ENCODE measurements at places on chromosomes 7 and 10.
A peak's percentile ranks its signal among the peaks of the same experiment; 100 is the strongest.

DNA sequence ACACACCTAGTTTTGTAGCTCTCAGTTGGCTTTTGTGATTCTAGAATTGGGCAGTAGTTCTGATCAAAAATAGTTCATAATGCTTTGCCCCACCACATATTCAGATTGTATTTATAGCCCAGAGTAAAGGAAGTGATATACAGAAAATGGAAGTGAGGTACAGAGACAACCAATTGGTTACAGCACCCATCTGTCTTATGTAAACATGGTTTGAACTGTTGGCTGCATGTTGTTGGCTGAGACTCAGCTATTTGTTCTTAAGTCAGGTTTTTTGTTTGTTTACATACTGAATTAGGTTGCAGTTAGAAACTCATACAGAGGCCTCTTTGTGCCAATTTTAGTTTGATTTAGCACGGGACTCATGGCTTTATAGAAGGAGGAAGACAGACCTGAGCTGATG lies 158.9 kb upstream of the GPR26 start:
- DNase-seq: no peak

DNA sequence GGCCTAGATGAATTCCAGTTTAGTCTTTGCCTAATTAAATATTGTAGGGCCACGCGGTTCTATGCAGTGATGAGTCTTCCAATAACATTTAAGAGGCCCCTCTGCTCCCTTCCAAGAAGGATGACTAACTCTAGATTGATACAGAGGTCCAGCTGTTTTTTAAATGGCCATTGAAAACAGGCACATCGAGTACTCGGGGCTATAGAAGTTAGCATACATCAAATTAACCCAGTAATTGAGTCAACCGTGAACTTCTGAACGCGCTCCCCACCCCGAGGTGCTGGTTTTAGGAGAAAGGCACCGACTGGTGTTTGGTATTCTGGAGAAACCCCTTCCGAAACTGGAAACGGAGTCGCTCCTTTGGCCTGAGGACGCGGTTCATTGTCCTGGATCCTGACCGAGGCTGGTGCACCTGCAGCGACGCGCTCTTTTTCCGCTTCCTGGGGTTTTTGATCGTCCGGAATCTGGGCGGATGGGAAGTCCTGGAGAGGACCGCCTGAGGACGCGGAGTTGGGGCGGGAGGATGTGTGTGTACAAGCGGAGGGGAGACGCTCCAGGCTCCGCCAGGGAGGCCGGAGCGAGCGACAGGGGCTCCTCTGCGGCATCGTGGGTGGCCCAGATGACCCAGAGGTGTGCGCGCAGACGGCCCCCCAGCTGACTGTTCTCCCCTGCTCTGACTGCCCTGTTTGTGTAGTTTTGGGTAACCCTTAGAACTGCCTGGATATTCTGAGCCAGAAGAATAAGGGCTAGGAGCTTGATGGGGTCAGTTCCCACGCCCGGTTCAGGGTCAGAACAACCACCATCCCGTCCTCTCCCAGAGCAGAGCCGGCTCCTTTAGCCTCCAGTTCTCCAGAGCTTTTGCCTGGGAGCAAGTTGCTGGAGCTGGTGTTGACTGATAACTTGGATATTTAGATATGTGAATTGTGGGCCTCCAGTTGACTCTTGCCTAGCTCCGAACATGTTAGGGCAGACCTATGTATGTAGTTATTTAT lies 711 bp downstream of the FAM221A start:
- DNase-seq: peak; percentile 49

DNA sequence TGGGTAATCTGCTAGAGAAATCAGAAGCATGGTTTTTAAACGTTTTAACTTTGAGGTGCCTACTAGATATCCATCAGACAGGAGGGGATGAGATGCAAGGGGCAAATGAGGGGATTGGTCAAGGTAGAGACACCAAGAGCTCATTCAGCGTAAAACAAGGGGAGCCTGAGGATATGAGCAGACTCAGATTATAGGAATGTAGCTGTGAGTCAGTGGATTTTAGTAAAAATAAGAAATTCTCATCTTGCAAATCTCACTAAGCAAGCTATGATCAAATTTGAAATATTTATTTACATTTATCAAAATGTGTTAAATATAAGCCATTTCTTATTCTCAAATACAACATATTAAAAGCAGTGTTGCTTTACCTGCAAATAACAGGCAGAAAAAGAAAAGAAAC lies 21.4 kb upstream of the TFEC start:
- DNase-seq: no peak

GRCh38 chr7:78709658-78710057 lies 743.8 kb downstream of the MAGI2 start:
- DNase-seq: no peak

- no peak for DNase-seq
These were observed 97.3 kb upstream of the KLF14 start for GRCh38 chr7:130831322-130831721.

DNA sequence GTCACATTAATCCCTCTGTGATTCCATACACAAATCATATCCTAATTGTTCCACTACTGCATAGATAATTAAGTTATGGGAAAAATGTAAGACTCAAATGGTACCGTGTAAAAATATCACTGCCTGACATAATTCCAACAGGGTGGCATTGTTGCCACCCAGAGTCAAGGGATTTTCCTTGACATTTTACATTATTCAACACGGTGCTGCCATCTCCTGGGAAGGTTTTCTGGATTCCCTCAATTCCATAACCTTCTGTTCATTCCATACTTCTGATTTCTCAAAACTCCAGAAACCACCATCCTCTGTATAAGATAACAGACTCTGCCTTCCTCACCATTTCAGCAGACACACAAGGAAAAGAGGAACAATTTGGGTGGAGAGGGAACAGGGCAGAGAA lies 495.9 kb downstream of the XPNPEP1 start:
- no peak for DNase-seq
